ENCODE measurements at places on chromosomes 1 and 21. TPM values are rescaled to one million over a fixed set of nuclear protein-coding genes. Genes with fewer than 3 reads are reported as not detected.

DNA sequence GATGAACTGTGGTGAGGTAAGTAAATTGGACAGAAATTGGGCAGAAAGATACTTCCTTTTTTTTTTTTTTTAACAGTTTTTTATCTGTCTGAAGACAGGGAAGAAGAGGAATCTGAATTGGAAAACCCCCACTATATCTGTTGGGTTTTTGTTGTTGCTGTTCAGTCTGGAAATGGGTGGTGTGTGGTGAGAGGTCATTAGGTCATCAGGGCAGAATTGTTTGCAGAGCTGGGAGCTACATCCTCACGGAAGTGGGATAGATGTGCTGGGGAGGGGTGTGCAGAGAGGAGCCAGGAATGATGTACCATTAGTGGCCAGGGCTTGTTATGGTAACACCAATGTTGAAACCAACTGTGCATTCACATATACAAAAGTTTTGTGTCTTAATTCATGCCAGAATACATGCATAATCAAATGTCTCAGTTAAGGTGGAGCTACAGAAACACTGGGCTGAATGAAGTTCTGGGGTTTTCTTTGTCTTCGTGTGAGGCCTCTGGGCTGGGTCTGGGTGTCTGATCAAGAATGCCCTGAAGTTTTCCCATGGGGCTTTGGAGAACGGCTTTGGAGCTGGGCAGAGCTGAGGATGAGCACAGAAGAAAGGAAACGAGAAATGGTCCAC lies 12.4 kb downstream of the USP25 start:
- no peak for DNase-seq

DNA sequence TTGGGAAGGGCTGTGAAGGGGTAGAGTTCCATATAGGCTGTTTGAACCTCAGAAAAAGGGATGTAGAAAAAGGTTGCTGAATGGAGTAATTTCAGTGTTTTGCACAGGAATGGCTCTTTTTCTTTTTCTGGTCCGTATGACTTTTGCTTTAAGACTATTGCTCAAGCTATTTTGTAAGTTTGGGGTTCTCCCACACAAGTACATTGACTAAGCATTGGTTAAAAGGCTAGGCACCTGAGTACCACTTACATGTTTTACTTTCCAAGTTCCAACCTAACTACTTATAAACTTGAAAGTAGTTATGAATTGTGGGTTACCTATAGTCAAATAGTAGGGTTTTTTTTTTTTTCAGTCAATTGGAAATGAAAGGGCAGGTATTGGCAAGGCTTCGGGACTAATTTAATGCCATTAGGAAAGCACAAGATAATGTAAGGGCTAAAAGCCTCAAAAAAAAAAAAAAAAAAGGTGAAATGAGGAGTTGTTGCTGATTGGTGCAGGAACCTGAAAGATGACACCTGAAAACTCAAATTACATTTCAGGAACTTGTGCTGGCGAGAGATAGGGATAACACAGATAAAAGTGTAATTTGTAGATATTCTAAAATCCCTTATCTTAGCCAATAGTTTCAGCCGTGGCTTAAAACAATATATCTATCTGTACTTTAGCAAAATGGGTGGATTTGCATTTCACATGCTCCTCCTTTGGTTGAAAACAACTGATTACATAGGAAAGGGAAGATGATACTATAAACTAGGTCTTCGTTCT lies 209.5 kb downstream of the RPS6KC1 start:
- DNase-seq = no peak

DNA sequence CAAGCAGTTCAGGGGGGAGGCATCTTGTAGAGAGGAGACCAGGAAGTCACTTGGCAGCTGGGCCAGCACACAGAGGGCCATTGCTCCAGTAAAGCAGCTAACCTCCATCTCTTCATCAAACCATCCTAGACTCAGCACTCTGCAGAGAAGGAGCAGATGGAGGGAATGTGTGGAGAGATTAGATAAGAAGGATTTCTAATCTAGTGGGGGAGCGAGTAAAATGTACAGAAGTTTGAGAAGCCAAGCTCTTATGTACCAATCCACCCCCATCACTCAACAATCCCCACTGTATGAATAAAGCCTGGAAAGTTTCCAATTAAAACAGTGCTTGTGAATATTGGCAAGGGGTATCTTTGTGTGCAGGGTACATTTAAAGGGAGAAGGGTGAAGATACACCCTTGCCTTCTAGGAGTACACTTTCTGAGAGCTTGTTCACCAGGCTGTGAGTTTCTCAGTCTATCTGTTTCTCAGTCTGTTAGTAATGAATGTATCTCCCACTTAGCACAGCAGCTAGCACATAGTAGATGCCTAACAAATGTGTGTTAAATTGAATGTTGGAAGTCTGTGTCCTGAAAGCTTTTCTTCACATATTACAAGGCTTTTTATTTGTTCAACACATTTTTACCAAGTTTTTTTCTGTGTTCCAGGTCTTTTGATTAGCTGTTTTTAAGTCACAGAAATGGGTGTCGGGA lies 142.7 kb upstream of the UBE2U start:
- DNase-seq = no peak

Gene SPRR5
- total RNA-seq = 18.5 TPM

Gene GJA9
- total RNA-seq = not detected

Gene SH3BGR
- 0.64 TPM for total RNA-seq
